Left colon (tissue), 2 donors: ENCODE measurements at places on chromosomes 16 and 17. TPM values are rescaled to one million over a fixed set of nuclear protein-coding genes. Genes with fewer than 3 reads are reported as not detected.
A peak's percentile ranks its signal among the peaks of the same experiment; 100 is the strongest.

DNA sequence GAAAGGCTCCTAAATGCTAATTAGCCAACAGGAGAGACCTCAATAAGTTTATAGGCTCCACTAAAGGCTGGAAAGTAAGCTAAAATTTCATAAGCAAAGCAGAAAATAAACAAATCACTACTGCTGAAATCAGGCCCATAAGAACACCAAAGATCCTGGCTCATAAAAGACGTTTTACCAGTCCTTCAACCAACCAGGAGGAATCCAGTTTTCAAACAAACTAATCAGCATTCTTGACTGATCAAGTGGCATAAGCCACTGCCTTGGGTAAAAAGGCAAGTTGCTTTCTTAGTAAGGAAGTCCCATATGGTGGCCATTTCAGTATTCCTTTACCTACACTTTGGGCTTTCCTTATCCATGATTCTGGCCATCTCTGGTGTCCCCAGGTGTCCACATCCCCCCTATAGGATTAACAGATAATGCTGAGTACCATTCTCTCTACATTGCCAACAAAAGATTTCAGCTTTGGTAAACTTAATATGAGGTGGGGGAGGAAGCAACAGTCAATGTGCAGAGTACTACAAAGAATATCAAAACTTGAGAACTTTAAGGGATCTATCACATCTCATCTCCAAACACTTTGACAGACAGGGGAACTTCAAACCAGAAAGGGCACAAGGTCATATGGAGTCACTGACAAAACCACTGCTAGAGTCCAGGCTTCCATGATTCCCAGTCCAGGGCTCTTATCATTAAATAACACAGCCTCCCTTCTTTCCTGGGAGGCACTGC lies 1.3 kb downstream of the TOM1L2 start:
- DNase-seq = no peak

- DNase-seq = no peak
These were observed 24.4 kb upstream of the ETV4 start for GRCh38 chr17:43570518-43570928.

GRCh38 chr17:52064791-52065211 lies 93.7 kb downstream of the CA10 start:
- DNase-seq = no peak

GRCh38 chr16:15636392-15636873 lies 6.5 kb downstream of the MARF1 start:
- no peak for DNase-seq

- DNase-seq = no peak
These were observed 127.5 kb upstream of the WSCD1 start for GRCh38 chr17:5942687-5943086.

NAGS gene
- 13.8 TPM for total RNA-seq

- DNase-seq = no peak
These were observed 43.9 kb downstream of the TSC2 start for GRCh38 chr16:2091547-2092255.

- DNase-seq = peak; percentile 74
These were observed 32.3 kb upstream of the GNG13 start for GRCh38 chr16:832652-833336.
